ENCODE measurements at places on chromosomes 1 and 21.
A peak's percentile ranks its signal among the peaks of the same experiment; 100 is the strongest.

DNA sequence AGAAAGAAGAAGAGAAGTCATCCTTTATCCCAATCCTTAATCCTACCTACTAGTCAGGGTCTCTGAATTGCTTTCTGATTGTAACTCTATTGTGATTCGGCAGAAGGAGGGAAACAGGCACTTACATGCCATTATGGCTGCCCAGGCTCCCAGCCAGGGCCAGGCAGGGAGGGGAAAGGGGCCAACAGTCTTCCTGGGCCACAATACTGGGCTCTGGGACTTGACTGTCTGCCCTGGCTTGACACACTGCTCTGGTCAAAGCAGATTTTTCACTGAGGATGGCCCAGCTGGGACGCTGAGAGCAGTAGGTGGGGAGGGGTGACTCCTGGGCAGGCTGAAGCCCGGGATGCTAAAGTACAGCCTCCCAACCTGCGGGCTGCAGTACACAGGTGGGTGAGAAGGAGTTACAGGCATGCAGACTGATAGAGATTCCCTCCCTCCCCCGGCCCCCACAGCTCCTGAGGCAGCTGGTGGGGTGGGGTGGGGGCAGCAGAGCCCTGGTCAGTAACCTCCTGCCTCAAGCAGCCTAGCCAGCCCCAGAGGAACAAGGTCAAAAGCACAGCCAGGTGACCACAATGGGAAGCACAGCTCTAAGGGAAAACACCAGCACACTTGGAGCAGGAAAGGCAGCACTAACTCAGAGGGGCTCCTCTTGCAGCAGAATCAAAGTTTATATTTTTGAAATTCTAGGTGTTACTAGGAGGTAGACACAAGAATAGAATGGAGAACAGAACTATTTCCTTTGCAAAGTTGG is 25.3 kb downstream of the KCND3 start:
- DNase-seq = no peak

DNA sequence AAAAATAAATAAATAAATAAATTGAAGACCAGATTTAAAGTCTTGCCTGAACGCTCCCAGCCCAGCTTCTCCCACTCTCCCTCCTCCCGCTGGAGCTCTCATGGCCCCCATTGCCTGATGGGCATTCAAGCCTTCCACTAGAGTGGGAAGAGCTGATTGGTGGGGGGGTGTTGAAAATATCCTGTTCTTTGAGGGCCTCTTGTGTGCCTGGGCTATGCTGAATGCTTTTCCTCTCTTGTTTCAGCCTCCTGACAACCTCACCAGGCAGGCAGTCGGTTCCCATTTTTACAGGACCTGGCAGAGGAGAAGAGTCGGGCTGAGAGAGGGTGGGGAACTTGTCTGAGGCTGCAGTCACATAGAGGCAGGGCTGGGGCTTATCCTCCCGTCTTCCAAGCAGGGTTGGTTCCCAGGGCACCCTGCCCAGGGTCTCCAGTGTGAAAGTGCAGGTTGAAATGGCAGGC is 59.2 kb upstream of the SSBP3 start:
- DNase-seq = no peak

- DNase-seq = no peak
These were observed 217.1 kb upstream of the C1orf174 start for GRCh38 chr1:4117196-4117595.

GRCh38 chr1:84164567-84165021 is 20.5 kb downstream of the PRKACB start:
- DNase-seq = no peak

DNA sequence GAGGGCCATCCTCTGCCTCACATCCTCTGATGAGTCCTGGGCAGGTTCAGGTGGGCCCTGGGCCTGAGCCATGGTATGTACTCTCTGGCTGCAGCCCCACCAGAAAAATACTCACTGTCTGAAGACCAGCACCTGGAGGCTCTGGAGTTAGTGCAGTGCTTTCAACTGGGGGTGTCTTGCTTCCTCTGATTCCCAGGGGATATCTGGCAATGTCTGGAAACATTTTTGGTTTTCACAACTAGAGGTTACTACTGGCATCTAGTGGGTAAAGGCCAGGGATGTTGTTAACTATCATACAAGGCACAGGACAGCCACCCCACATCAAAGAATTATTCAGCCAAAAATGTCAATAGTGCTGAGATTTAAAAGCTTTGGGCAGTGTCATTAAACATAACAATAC is 152.7 kb downstream of the HIVEP3 start:
- DNase-seq = peak; percentile 33

DNA sequence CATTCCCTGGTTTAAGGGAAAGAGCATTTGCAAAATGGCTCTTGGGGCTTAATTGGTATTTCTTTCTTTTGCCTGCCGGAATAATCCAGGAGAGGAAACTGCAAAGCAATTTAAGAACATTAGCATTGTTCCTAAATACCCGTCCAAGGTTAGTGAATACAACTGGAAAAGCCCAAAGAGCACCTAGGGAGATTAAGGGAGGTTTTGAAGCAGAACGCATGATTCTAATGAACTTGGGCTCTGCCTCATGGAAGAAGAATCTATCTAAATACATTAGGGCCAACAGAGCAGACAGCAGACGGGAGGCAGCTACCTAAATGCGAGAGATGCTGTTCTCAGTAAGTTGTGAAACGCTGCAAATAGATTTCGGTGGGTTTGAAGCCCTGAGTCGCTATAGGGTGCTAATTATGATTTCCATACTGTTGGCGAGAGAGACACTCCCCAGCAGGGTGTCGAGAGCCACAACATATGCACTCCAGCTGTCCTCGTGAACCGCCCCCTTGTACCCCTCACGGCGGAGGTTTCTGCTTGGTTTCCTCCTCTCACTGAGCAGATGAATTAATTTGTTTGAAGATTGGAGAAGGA is 326.7 kb upstream of the CAMK1G start:
- DNase-seq = no peak

DNA sequence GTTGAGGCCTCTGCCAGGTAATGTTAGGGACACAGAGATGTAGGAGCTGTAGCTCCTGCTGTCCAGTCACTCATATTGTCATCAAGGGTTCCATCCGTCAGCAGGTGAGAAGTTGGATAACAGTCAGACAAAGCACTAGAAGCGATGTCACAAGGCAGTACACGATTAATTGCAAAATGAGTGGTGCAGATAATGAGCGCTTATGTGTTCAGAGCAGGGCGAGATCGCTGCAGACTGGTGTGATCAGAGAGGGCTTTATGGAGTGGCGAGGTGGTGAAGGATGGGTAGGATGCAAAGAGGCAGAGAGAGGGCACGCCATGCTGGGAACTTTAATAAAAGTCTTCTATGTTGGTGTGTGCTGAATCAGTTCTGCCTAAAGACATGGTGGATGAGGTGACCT is 8.8 kb downstream of the TMCC2 start:
- DNase-seq = no peak

GRCh38 chr1:31596737-31597097 is 20.4 kb downstream of the TINAGL1 start:
- no peak for DNase-seq

- peak; percentile 68 for DNase-seq
These were observed 24.3 kb downstream of the AHCTF1 start for GRCh38 chr1:246907472-246907871.

DNA sequence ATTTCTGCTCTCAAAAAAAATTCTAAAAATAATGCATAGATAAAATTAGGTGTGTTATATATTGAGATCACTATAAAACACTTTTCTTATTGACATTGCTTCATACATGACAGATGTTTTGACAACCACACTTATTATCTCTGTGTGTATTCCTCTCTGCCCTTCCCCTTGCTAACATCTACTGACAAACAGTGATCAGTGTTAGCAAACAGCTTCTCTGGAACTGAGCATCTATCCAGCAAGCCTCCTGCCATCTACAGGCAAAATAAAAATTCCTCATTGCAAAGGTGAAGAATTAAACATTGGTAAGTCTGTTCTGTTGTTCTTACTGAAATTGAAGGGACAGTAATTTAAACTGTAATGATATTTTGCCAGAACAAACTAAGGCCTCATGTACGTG is 2153.9 kb downstream of the NCAM2 start:
- DNase-seq = no peak

DNA sequence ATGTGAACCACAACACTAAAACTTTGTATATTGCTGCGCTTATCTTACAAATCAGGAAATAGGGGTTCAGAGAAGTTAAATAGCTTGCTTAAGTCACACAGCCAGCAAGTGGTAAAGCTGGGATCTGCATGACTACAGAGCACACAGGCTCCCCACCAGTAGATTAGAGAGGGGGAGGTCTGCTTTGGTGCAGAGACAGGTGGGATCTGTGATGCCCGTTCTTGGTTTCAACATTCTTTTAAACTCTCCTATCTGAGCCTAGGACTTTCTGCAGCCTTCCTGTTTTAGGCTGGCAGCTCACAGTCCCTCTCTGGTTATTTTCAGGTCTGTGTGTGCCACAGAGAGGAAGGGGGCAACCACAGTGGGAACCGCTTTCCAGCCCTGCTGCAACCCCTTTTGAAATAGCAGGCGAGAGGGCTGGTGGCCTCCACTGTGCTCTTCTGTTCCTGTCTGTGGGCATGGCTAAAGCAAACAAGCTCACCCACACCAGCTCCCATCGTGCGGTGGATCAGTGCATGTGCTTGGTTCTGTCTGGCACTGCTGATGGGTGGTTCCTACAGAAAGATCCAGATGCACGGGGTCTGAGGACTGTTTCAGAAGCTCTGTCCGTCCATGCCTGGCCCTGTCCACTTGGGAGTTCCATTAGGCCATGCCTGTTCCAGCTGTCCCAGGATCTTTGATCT is 1.7 kb upstream of the IL6R start:
- no peak for DNase-seq

DNA sequence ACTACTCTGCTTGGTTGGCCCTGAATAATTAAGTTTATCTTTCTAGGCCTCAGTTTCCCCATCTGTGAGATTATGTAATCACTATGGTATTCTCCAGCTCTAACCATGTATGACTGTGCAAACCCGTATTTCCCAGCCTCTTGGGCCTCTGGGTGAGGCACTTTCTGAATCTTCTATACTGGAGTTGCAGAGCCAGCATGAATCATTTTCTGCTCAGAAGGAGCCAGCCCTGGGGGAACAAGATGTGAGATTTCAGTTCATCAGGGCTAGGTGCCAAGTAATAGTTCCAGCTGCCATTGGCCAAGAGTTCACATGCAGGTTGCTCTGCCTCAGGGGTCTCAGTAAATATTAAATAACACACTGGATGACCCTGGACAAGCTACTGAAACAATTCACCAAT is 47.7 kb upstream of the USP24 start:
- DNase-seq = peak; percentile 49

GRCh38 chr1:2326524-2326923 is 64.8 kb downstream of the MORN1 start:
- no peak for DNase-seq

DNA sequence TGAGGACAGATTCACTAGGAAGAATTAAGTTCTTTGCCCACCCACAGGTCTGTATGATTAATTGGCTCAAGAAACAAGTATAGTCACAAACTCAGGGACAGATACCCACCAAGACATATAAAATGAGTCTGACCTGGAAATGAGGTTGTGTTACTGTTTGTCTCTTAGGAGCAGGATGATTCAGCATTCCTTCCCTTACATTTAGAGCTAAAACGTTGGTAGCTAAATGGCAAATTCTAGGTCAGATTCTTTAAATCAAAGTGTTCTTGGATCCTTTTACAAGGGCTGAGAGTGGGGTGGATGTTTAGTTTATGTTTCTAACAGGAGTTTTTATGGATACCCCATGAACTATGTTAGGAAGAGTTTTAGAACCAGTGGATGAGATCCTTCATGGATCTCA is 4.7 kb downstream of the RIMKLA start:
- peak; percentile 11 for DNase-seq

DNA sequence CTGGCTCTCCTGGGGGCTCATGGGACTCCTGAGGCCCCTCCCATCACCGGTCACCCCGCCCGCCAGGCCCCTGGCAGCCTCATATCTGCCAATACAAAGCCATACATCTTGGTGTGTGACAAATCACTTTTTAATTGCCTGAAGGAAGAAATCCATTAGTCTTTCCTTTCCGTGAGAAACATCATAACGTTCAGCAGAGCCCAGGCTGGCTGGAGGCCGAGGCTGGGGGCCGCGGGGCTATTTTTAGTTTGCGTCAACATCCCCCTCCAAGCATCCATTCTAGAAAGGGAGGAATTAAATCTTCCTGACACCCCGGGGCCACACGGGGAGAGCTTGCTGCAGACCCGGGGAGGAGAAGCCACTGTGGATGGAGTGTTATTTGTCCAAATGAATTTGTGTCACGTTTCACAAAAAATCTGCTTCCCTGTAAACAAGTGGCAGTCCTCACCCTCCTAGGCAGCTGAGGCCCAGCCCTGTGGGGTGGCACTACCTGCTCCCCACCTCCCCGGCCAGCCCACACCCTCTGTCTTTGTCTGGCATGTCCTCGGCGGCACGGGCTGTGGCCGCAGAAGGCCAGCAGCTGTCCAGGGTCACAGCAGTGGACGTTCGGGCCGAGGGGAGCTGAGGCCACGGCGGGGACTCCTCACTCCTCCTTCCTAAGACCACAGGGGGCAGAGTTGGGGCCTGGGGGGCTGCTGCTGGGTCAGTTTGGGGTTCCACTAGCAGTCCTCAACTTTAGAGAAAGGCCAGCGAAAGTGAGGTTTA is 236.9 kb upstream of the VAMP3 start:
- DNase-seq = peak; percentile 16

- DNase-seq = no peak
These were observed 62.7 kb upstream of the BCL10 start for GRCh38 chr1:85339089-85339488.

DNA sequence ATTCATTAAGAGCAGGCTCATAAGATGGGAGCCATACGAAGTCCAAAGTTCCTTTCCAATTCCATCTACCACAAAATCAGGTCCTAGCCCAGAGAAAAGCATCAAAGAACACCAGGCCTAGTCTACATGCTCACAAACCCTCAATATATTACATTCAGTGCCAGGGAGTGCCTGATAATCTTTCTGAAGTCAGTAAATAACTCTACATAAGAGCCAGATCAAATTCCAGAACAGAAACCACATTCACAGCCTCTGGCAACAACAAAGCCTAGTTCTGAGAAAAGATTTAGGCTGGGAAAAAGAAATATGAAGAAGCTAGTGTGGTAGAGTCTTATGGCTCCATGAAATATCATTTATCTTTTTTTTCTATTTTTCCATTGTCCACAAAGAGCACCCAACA is 40.5 kb upstream of the RBBP5 start:
- peak; percentile 51 for DNase-seq

DNA sequence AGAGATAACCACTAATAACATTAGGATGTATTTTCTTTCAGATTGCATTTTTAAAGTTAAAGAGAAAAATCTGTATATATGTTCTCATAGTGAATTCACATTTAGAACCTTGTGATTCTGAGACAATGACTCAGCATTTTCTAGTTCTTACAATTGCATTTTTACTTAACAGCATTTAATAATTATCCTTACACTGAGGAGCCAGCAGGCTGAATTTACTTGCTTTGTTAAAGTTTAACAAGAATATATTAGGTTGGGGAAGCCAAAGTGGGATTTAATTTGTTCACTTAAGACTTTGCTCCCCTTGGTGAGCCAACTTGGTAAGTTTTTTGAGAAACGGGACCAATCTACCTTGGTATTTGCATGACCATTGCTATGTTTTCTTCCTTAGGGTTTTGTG is 4.5 kb downstream of the PATJ start:
- DNase-seq = peak; percentile 42

DNA sequence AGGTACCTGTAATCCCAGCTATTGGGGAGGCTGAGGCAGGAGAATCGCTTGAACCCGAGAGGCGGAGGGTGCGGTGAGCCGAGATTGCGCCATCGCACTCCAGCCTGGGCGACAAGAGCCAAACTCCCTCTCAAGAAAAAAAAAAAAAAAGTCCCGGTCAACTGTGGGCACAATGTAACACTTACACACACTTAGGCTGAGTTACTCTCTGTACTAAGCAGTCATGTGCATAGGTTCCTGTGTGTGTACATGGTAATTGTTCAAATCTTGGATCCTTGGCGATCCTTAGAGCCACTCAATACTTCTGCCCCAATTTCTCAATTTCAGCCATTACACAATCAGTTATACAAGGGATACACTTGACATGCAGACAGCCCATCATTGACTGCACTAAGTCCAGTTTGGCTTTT is 11.6 kb downstream of the SDCCAG8 start:
- DNase-seq = no peak

Measured in AG10803 (cell line).